ENCODE measurements at places on chromosomes 6 and 20.

GRCh38 chr6:128179876-128180438, 279.1 kb upstream of the THEMIS start:
- no peak for DNase-seq

GRCh38 chr20:40192529-40192928, 496.5 kb downstream of the MAFB start:
- no peak for DNase-seq

- no peak for DNase-seq
Observed at GRCh38 chr6:70112716-70113115, 190.2 kb downstream of the COL9A1 start.

DNA sequence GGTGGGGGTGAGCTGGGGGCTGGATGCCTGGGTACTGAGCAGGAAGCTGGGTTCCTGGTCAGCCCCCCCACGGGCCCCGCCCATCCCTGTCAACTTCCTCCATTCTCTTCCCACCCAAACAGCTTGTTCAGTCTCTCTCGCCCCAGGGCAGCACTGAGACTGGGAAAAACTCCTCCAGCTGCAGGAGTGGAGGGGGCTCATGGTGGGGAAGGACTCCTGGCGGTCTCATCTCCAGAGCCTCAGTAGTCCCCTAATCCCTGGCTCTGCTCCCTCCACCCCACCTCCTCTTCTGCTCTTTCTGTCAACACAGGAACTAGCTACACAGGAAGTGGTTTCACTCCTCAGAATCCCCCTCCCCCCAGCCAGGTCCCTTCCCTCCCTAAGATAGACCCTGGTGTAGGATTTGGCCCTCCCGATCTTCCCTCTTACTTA, at the start of gene GPSM3:
GPSM3 (minus strand) TSS at position 36 of the 432 bp plus-strand sequence. CDS start 130 bp downstream, outside the sequence.
- no peak for DNase-seq

DNA sequence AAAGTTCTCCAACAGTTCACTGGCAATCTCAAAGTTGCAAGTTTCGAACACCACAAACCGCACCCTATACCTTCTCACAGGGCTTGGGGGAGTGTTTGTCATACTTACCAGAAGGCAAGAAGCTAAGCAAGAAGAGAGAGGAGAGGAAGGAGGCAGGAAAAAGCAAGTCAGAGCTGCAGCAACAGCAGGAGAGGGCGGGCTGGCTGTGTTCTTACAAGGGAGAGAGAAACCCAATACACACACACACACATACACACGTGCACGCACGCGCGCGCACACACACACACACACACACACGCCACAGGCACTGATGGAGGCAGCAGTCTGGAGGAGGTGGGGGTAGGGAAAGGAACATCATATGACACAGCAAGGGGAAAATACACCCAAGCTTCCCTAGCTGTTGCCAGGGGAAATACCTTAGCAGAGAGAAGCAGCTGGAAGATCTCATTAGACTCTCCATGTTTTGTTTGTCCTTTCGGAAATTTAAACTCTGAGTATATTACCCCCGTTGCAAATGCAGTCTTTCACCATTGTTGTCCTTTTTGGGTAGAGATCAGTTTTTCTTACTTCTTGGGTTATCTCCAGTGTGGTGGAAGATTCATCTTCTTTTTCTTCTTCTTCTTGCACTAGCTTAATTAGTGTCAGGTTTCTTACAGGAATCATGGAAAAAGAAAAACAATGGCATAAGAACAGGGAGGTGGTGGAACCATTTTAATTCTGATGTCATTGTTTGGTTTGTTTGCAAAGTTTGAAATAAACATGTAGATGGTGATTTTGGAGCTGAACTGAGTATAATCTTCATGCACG, at the start of gene TXLNB:
TXLNB (minus strand) TSS at position 186 of the 807 bp plus-strand sequence. CDS start 3,099 bp downstream, outside the sequence.
- DNase-seq = peak; percentile 60

DNA sequence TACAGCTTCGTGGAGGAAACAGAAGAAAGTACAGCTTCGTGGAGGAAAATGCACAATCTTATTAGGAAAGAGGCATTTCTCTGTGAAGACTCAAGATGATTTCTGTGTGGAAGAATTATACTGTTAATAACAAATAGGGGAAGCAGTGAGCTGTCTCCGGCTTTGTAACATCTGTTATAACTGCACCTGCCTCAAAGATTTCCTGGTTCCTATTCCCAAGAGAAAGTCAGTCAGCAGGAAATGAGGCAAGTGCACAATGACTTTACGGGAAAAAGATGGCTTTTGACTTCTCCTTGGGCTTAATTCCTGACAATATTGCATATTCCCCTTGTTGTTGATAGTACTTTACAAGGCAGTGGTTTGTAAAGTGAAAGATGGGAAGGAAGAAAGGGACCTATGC, 538.5 kb downstream of the BMP2 start:
- DNase-seq = no peak

Measured in forelimb muscle (tissue), 1 donor.